Natural killer cell (primary cell): ENCODE measurements at places on chromosomes 6 and 20. TPM values are rescaled to one million over a fixed set of nuclear protein-coding genes. Genes with fewer than 3 reads are reported as not detected.

DNA sequence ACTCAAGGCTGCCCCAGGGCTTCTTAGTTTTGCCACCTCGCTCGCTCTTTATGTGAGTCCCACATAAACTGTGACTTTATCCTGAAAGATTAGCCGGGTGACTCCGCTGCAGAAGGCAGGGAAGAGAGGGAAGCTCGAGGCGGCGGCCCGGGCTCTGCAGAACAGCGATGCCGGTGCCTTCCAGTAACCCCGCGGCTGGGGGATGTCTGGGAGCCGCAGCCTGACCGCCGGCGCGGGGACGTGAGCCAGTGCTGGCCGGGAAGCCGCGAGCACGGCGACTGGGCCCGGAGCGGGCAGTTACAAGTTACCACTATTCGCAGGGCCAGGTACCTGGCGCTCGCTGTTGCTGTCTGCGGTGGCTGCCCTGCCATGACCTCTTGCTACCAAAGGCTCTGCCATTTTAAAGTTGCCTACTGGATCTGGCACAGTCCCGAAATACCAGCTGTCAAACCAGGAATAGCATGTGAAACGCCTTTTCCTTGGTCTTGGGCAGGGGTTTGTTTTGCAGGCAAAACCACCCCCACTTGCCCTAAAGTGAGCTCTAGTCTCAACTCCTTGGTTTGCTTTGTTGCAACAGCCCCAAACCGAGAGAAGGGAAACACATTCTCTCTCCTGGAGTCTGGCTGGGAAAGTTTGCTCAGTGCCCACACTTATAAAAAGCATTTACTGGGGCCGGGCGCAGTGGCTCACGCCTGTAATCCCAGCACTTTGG, 124.0 kb upstream of the SLC2A12 start:
- DNase-seq, result peak; percentile 32

- DNase-seq, result no peak
Measured at GRCh38 chr6:5086294-5086890, 1.3 kb downstream of the PPP1R3G start.

GRCh38 chr20:49237531-49237930, 18.3 kb downstream of the DDX27 start:
- DNase-seq, result no peak

The COX4I2 gene
- not detected for total RNA-seq

The SLC26A8 gene
- not detected for total RNA-seq

The FIG4 gene
- total RNA-seq, result 38.5 TPM

The LPA gene
- total RNA-seq, result not detected
